Cardiac septum (tissue), 1 donor: ENCODE measurements at places on chromosomes 1 and 21. TPM values are rescaled to one million over a fixed set of nuclear protein-coding genes. Genes with fewer than 3 reads are reported as not detected.
A peak's percentile ranks its signal among the peaks of the same experiment; 100 is the strongest.

DNA sequence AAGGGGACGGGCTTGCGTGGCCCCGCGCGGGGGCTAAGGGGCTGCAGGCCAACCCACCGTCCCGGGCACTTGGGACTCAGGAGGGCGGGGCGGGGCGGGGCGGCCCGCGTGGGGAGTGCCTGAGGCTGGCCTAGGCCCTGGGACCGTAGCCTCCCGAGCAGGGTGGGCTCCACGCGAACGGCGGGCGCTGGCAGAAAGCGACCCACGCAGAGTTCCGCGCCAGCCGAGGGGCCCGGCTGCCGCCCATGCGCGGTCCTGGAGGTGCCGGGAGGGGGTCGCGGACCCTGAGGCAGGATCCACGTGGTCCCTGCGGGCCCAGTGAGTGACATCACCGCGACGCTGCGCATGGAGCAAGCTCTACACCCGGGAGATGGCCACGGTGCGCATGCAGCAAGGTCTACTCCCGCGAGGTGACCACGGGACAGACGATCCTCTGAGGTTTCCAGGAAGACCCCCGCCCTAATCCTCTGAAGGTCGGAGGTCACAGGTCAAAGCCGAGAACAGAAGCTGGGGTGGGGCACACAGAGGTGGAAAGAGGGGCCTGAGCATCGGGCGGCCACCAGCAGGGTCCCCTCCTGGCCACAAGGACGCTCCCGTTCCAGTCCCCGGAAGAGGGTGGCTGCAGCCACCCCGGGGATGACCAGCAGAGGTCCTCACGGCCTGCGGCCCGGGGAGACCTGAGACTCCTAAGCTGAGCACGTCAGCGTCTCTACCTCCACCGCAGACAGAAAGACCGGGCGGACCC is 13.5 kb upstream of the SLC19A1 start:
- DNase-seq, result peak; percentile 92

GRCh38 chr1:161068306-161069234 is 1.1 kb downstream of the ARHGAP30 start:
- DNase-seq, result peak; percentile 89

DNA sequence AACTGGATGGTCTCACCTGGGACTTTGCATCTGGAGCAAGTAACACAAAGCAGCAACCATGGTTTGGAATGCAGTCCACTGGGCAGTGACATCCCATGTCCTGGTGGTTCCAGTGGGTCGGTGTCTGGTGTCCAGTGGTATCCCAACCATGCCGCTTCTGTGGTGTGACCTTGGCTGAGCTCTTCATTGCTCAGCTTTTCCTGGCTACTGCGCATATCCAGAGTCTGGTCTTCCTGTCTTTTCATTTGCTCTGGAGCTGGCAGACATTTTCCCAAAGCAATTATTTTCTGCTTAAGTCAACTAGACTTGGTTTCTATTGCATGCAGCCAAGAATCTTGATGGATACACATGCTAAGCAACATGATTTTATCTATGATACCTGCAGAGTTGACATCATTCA is 28.4 kb upstream of the CD2 start:
- DNase-seq, result no peak

- no peak for DNase-seq
Measured at GRCh38 chr1:46204406-46204742, 1.2 kb downstream of the LURAP1 start.

DNA sequence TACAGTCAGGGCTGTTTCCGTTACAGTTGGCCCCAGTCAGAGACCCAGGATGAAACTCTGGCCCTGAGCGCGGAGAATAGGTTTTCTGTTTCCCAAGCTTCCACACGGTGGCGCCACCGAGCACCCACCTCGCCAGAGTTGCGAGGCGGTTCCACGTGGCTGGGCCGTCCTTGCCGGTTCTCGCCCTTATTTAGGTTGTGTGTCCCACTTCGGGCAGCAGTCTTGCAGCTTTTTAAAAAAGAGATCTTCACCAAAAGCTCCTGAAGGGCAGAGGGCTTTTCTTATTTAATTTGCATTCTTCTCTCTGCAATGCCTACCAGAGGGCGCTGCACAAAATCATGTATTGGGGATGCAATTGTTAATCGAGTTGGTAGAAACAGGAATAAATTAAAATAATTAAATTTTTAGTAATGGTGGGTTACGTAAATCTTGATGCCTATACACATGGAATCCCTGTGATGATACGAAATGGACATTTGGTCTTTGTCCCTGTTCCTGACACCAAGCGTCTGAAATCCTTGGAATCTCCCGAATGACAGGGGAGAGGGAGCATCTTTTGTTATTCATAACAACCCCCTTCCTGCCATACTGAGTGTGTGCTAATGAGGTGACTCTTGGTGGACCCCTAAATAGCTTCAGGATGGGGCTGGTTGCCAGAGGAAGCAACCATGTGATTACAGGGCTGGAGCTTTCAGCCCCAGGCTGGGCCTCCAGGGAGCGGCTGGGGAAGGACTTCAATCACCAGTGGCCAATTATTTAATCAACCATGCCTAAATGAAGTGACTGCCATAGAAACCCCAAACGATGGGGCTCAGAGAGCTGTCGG is 5.6 kb upstream of the S100A7 start:
- DNase-seq, result peak; percentile 84

GRCh38 chr1:70142075-70142474 is 63.3 kb downstream of the LRRC40 start:
- no peak for DNase-seq

DNA sequence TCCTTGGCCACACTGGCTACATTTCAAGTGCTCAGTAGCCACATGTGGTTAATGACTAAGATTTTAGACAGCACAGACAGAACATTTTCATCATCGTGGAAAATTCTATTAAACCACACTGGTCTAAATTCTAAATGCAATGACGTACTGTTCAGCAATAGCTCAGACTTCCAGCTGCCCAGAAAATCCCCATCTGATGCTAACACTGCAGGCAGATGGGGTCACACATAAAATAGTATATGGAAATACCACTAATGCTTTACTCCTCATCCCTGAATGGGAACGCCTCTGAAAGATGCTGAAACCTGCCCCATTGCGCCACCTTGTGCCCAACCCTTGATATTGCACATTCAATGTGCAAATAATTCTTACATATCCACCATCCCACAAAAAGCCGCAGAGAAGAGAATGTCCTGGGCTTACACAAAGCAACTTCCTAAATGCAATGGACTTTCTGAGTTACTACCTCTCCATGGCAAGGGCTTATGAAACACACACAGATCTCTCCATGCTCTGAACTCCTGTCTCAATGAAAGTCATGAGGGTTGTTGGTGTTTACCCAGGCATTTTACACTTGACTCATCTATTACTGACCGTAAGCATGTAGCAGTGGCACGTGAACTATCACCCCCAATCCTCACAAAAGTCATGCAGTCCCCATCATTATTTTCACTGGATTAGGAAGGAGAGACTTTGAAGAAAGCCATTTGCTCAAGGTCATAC is 20.3 kb upstream of the SLC5A9 start:
- peak; percentile 87 for DNase-seq

The CBS gene
- 15.8 TPM for total RNA-seq
